ENCODE measurements at places on chromosomes 16 and 17.

- DNase-seq: no peak
Measured at GRCh38 chr16:77739559-77739892, 17.2 kb downstream of the NUDT7 start.

GRCh38 chr17:64534187-64534586 lies 27.4 kb downstream of the CEP95 start:
- DNase-seq: no peak

DNA sequence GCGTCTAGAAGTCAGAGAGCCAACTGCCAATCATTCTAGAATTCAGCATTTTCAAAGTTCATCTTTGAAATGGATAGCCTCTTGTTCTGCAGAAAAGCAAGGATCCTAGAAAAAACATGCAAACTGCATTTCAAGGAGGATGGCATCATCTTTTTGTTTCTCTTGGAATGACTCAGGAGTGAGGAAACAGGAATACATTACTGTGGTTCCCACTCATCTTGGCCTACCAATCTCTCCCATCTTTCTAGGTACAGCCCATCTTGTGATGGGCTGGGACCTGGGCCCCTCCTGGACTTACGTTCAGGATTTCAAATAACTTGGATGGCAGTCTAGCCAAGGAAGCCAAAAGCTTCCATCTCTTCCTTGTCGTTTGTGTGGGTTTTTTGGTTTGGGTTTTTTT lies 363.4 kb downstream of the CDH13 start:
- DNase-seq: no peak

- DNase-seq: no peak
Measured at GRCh38 chr16:27286451-27286850, 17.9 kb upstream of the NSMCE1 start.

DNA sequence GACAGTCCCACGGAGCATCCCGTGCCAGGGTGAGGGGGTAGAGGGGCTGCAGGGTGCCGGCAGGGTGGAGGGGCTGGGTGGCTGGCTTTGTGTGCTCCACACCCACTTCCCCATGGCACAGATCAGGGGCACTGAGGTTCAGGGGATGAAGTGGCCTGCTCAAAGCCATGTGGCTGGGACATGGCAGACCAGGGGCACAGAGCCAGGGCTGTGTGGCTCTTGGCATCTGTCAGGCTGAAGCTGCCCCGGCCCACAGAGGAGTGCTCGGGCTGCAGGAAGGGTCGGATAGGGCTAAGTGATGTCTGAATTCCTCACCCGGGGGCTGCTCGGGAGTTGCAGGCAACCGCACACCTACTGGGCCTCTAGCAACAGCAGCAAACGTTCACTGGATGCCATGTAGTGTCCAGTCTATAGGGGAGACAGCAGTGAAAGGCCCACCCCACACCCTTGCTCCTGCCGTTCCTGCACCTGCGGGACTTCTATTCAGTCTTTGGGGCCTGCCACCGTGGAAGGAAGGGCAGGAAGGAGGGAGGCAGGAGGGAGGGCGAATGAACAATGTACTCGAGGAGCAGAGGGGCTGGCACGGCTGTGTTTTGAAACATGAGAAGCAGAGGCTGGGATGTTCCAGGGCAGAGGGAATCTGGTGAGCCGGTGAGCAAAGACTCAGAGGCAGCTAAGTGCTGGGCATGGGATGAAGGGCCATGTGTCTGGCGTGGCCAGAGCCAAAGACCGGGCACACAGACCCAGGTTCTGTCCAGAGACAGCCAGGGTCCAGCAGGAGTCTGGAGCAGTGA lies 15.1 kb downstream of the SLC5A10 start:
- no peak for DNase-seq

DNA sequence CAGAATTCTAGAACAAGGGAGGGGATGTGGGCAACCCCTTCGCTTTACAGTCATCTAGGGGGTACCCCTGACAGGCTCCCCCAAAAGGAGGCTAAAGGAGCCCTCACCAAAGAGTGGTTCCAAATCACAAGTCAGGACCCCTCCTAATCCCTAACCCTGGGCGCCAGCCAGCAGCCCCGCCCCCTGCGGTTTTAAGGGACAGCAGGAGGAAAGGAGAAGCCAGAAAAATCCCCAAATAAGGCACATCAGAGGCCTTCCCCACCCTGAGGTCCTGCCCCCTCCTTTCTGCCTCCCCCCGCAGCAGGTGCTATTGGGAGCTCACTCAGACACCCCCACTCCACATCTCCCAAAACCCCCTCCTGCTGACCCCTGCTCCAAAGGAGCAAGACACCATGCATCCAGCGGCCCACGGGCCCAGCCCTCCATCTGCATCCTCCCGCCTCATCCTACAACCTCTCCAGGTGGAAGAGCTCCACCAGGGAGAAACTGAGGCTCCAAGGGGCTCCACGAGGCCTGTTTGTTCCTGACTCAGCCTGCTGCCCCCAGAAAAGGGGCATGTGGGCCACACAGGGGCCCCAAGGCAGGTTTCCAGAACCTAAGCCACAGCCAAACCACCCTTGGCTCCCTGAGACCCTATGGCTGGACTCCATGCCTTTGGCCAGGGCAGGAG lies 93.5 kb downstream of the GOSR1 start:
- DNase-seq: no peak

DNA sequence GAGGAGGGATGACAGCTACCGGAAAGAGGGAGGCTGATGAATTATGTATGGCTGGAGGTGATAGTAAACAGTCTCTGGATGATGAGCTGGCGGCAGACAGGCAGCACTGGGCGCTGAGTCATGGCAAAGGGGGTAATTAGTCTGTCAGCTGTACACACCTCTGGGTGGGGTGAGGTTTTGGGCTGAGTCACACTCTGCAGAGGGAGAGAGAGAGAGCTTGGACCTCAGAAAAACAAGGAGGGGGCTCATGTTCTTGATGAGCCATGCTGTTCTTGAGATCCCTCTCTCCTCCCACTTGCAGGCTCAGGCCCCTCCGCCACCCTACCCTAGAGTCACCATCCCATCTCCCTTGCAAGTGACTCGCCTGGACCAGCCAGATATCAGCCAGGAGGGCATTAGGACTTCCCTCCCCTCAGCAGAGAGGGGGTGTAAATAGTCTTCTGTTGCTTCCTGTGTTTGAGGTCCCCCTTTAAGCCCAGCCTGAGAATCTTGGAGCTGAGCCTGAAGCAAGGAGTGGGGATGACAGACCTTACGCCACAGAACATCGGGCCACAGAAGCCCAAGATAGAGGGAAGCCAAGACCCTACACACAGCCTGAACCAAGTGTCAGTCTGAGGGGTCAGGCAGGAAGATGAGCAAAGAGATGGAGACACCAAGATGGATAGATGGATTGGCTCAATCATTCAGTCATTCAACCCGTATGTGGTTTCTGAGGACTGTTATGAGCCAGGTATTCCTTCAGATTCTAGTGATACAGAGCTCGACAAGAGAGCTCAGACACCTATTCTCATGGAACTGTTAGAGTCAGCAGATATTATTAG lies 383.2 kb upstream of the CCL2 start:
- no peak for DNase-seq

- DNase-seq: no peak
Measured at GRCh38 chr16:82900559-82900958, 273.8 kb downstream of the CDH13 start.

- DNase-seq: no peak
Measured at GRCh38 chr16:1871974-1872635, at the start of gene MEIOB. TSS of gene MEIOB (minus strand) at chr16:1872164. CDS start at chr16:1868175, 3,989 bp downstream.

DNA sequence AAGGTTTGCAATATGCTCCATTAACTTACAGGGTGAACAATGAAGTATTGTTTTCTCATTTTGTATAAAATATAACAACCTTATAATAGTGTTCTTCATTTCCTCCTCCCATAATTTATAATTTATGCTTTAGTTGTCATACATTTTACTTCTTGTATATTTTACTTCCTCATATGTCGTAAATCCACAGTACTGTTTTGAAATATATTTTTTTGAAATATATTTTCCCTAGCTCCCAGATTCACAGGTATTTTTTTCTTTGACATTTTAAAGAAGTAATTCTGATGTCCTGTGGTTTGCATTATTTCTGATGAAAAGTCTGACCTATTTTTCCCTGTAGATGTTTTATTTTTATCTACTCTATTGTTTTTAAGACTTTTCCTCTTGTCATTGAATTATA lies 52.7 kb downstream of the VMP1 start:
- no peak for DNase-seq
